Muscle of leg (tissue), 16 donors: ENCODE measurements at places on chromosomes 1 and 21. TPM values are rescaled to one million over a fixed set of nuclear protein-coding genes. Genes with fewer than 3 reads are reported as not detected.

Gene UBQLN4
- total RNA-seq = 19.2 TPM

Gene ZNF436
- total RNA-seq = 50.8 TPM

Gene PPP1R8
- total RNA-seq = 33.6 TPM

Gene OLFM3
- total RNA-seq = 0.40 TPM

Gene FCRL4
- not detected for total RNA-seq

Gene SUSD4
- total RNA-seq = 2.7 TPM

Gene C1QB
- 18.5 TPM for total RNA-seq

Gene CPLANE2
- 2.7 TPM for total RNA-seq

Gene ANKRD34A
- 0.22 TPM for total RNA-seq

Gene AMY1B
- total RNA-seq = not detected

Gene ST6GALNAC5
- total RNA-seq = 2.8 TPM

Gene MMP23B
- total RNA-seq = 50.7 TPM

Gene KRTAP11-1
- not detected for total RNA-seq

Gene SPATA46
- total RNA-seq = not detected

Gene RIPK4
- 0.22 TPM for total RNA-seq

Gene C8A
- total RNA-seq = not detected

Gene KLHDC9
- total RNA-seq = 1.0 TPM

Gene TAS1R1
- 2.7 TPM for total RNA-seq

Gene GLIS1
- total RNA-seq = not detected

Gene NR5A2
- 3.7 TPM for total RNA-seq

Gene CYP4Z1
- 0.18 TPM for total RNA-seq

Gene KISS1
- 5.6 TPM for total RNA-seq

Gene RGS18
- total RNA-seq = 1.1 TPM

Gene LCE2C
- not detected for total RNA-seq

Gene HSPA6
- 0.49 TPM for total RNA-seq

Gene KIF17
- total RNA-seq = 1.8 TPM

Gene PTPRU
- total RNA-seq = 10.6 TPM

Gene ADAMTS4
- total RNA-seq = 7.8 TPM

Gene CRYAA
- total RNA-seq = not detected

Gene KRTAP19-3
- not detected for total RNA-seq

Gene SYT6
- total RNA-seq = 0.40 TPM

Gene HMCN1
- 11.6 TPM for total RNA-seq

Gene HSPG2
- 149 TPM for total RNA-seq

Gene TESK2
- total RNA-seq = 2.2 TPM

Gene VHLL
- total RNA-seq = not detected

Gene NMNAT2
- total RNA-seq = 0.49 TPM

Gene SYDE2
- total RNA-seq = 8.3 TPM
